ENCODE measurements at places on chromosomes 7 and 10.

GRCh38 chr10:125004571-125005311, 62.8 kb downstream of the ZRANB1 start:
- no peak for DNase-seq

- DNase-seq = no peak
These were observed 1.9 kb downstream of the WIPF3 start for GRCh38 chr7:29808075-29808801.

- no peak for DNase-seq
These were observed 72.3 kb upstream of the LEP start for GRCh38 chr7:128168667-128169210.

- DNase-seq = no peak
These were observed 29.5 kb upstream of the HYCC1 start for GRCh38 chr7:23043441-23043840.

GRCh38 chr7:29418056-29418455, 145.6 kb upstream of the PRR15 start:
- no peak for DNase-seq

GRCh38 chr10:3660753-3661152, 124.3 kb downstream of the KLF6 start:
- no peak for DNase-seq

GRCh38 chr7:135790371-135790977, 41.9 kb upstream of the FAM180A start:
- DNase-seq = no peak

DNA sequence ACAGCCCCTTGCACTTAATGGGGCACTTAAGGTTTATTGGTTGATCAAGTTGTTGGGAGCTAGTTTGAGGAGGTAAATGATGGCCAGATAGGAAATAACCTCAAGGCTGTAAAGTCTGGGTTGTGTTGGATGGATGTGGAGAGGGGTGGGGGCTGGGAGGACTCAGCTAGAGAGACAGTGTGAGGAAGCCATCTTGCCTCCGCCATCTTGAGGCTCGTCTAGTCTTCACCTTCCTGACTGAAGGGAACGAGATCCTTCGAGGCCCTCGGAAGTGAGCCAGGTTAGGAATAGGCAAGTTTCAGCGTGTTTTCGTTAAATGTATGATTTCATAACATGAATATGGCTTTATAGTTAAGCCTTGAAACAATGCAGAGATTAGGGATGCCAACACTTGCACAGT, 5.5 kb downstream of the GALNT17 start:
- no peak for DNase-seq

DNA sequence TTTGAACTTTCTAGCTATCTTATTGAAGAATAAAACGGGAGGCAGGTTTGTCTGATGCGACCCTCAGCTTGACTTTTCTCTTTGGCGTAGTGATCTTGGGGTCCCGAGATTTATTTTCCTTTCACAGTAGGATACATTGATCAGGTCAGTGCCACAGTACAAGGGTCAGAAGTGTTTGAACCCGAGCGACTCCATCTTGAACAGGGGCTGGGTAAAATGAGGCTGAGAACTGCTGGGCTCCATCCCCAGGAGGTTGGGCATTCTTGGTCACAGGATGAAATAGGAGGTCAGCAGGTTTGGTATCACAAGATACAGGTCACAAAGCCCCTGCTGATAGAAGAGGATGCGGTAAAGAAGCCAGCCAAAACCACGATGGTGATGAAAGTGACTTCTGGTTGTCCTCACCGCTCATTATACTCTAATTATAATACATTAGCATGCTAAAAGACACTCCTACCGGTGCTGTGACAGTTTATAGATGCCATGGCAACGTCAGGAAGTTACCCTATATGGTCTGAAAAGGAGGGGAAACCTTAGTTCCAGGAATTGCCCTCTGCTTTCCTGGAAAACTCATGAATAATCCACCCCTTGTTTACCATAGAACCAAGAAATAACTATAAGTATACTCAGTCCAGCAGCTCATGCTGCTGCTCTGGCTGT, 3.0 kb upstream of the TECPR1 start:
- DNase-seq = no peak

DNA sequence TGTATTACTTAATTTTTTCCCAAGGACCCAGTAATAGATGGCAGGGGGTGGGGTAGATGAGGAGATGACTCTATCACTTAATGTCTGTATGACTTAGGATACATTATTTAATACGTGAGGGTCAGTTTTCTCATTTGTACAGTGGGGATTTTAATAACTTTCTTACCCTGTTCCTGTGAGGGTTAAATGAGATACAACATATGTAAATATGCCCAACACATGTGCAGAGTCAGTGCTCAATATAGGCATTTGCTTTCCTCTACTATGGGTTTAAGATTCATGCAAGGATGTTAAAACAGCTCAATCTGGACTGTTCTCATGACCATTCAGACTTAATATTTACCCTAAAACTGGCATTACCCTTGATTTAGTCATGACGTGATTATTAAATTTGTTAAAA, 31.2 kb downstream of the ST7 start:
- no peak for DNase-seq

- DNase-seq = no peak
These were observed 167.4 kb downstream of the PTPN20 start for GRCh38 chr10:47078393-47079203.

DNA sequence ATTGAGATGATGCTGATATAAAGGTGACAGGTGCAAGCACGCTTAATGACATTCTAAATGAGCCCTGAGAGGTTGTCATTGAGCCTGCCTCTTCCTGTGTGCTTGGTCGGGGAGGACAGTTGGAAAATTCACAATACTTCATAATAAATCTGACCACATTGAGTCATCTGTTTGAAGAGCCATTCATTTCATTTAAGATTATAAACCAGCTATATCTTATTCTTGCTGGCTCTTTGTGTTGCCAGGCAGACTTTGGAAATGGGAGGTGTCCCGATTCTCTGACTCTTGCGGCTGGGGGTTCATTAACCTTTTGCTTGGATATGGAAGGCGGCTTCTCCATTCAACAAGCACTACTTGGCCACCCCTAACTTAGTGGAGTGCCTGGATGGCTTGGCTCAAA, 198.2 kb downstream of the FANK1 start:
- peak; percentile 76 for DNase-seq

- no peak for DNase-seq
These were observed 4.0 kb upstream of the SMARCD3 start for GRCh38 chr7:151252561-151252835.

DNA sequence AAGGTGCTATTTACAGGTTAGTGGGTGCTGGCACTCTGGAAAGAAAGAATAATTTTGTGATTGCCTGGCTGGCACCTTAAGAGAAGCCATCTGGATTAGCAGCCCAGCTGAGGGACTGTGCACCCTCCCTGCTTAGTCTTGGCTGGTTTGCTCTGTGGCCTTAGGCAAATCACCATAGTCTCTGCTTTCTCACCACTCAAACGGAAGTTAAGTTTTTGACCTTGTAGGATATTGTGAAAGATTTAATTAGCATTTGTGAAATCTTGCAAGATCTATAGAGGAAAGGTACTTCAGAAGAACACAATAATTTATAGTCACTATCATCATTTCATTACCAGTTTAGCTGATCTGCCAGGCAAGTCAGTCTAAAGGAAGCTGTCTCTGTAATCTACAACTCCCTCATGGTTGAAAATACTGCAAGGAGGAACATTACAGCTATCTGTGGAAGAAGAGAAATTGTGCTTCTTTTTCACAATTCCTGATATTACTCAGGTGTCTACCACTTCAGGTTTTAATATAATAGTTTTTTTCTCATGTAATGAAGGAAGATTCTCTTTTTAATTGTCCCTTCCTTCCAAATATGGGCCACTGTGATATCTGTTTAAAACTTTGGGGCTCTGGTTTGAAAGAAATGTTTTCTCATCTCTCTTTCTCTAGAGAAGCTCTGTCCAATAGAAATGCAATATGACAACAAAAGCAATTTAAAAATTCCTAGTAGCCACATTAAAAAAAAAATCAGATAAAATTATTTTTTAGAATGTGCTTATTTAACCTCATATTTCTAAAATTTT, 219.6 kb downstream of the PTEN start:
- DNase-seq = no peak

DNA sequence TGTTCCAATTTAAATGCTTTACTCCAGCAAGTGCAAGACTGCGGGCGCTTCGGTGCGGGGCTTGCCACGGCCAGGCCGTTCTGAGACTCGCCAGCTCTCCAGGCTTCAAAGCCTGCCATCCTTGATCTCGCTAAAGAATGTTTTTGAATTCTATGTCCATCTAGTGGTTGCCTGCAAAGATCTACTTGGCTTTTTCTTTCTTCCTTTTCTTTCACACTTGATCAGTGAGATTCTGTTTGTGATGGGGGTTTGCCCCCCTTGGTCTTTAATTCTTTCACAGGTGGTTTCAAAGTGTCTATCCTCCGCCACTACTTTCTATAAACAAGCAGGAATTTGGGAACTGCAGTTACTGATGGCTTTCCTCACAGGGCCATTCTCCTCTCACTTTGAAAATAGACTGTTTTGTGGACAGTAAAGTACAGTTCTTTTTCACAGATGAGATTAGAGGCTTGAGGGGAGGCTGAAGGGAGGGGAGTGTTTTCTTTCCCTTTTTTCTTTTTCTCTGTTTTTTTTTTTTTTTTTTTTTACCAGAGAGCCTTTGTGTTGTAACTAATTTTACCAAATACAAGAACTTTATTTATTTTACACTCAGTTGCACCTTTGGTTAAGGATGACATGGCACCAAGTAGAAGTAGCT, 15.2 kb upstream of the FBXW4 start:
- no peak for DNase-seq

GRCh38 chr10:95234951-95235350, 40.9 kb downstream of the ACSM6 start:
- DNase-seq = no peak

DNA sequence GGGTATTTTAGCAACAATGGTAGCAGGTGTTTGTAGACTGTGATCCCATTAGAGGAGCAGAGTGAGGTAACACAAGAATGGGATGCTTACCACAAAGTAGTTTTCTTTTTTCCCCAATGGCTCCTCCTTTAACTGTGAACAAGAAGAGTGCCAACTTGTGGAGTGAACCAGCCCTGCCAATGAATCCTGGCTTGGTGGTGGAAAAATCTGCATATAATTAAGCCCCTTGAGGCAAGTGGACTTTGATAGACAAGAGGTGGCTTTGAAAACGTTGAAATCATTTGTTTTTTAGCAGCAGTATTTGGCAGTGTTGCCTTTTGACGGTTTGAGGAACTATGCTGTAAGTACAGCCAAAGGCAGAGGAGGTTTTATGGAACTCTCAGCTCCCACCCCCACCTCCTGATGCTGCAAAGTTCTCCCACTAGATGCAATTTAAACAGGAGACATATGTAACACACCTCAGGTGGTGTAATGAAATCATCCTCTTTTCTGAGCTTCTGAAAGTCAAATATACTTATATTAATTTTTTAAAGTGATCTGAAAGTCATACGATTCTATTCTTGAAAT, 295.6 kb downstream of the DPP6 start:
- no peak for DNase-seq

DNA sequence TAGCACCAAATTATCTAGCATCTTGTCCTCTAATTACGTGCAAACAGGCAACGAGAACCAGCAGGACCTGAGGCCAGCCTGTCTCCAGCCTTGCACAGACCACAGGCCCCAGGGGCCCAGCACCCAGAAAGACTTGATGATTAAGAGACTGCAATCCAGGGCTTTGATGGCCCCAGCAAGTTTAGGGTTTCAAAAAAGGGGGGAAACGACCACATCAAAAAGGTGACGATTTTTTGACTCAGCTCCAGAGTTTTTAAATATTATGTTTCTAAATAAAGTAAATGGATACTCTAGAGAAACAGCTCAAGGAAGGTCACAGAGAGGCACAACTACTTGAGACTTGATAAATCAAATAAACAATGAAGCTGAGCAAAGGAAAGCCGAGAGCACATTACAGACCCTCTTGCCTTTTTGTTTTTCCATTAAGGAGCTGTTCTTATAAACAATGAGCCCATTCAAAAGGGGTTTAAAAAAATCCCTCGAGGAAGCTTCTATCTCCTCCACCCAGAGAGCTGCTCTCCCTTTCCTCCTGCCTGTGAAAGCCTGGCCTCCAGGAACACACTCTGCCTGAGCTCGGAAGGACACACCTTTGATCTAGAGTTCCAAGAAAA, 44.1 kb downstream of the GLI3 start:
- no peak for DNase-seq

DNA sequence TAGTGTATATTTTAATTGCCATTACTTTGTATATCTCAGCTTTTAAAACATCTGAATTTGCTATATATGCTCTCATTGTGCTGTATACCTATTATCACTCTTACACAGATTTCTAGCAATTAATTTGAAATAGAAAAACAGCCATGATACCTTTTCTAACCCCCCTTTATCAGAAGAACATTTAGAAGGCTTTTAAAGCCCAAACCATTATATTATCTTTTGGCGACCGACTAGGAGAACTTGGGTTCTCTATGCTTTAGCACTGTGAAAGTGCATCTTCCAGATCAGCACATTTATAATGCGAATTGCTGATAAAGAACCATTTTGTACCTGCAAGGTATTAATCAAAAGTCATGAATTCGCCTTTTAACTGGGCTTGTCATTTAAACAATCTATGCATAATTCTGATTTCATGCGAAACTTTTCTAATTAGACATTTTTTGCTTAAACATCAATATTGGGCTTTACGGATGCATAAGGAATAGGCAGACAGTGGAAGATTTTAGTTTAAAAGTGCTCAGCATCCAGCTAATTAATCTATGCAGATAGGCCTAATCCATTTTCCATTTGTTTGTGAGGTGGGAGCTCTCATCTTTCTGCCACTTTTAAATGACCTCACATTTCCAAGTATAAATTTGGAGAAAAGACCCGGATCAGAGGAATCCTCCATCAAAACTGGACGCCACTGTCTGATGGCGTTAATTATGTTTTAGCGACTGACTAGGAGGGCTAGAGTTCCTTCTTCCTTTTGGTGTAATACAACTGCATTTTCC, 1.2 kb upstream of the MLLT10 start:
- no peak for DNase-seq

- DNase-seq = peak; percentile 94
These were observed 34.5 kb downstream of the GOT1 start for GRCh38 chr10:99395750-99396445.

DNA sequence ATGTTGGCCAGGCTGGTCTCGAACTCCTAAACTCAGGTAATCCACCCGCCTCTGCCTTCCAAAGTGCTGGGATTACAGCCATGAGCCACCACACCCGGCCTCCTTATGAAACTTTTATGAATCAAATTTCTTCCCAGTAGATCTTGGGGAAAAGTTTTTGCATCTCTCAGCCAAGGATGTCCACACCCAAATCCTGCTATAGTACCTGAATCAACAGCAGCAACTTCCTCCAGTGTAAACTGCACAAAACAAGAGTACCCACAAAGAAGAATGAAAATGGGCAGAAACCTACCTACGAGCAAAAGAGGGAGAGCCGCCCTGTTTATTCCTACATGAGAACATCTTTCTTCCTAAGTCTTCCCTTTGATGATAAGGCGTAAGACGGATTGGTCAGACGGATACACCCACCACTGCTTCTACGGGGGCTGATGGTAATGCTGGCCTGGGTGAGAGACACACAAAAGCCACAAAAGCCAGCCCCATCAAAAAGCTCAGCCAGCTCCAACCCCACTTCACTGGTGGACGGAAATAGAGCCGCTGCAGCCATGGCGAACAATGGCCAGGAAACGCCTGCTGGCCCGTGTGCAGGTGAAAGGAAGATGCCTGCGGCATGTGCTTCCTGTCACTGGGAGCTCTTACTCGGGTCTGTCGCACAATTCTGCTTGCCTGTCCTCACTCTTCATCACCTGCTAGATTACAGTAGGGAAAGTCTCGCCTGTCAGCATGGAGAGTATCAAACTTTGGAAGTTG, 10.4 kb downstream of the JCAD start:
- DNase-seq = no peak
